RPMI8226 (cell line): ENCODE measurements at places on chromosomes 11 and 22.

DNA sequence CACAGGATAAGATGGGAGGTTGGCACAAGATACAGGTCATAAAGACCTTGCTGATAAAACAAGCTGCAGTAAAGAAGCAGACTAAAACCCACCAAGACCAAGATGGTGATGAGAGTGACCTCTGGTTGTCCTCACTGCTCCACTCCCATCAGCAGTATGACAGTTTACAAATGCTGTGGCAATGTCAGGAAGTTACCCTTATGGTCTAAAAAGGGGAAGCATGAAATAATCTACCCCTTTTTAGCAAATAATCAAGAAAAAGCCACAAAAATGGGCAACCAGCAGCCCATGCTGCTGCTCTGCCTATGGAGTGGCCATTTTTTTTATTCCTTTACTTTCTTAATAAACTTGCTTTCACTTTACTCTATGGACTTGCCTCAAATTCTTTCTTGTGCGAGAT lies 8.7 kb upstream of the PIWIL4 start:
- DNase-seq, result no peak

DNA sequence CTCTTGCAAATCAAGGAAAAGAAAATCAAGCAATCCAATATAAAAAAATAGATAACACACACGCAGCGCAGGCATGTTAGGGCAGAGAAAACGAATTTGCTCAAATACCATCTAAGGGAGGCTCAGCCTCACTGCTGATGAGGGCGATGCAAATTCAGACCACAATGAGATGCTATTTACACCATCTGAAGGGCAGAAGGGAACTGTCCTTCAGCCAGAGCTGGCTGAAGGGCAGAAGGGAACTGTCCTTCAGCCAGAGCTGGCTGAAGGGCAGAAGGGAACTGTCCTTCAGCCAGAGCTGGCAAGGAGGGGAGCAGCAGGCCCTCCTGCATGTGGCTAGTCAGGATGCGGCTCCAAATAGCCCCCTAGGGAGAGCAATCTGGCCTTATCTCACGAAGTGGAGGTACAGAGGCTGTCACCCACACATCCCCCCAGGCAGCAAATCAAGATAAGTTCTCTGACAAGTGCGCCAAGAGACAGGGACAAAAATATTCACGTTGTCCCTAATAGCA lies 7.6 kb upstream of the SLC39A13 start:
- peak; percentile 25 for DNase-seq

DNA sequence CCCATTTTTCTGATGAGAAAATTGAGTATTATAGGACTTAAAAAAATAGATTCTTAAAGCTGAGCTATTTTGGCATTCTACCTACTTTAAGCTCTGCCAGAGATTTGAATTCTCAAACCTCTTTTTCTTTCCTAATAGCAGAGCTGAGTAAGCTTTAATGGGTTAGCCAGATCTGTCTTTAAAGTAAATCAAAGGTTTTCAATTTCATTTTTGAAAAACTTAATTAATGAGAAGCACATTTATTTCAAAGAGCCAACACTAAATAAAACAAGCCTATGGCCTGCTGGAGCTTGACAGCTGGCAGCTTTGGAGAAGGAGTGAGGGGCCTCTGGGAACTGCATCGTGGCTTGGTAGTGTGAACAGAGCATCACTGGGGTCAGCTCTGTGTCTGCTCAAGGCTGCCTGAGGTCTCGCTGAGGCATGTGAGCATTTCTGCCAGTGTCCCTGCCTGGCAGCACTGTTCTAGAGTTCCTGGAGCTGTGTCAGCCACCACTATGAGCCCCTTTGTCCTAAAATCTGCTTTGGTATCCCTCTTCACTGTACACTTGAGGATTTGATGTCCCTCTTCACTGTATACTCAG lies 50.4 kb upstream of the PRSS23 start:
- no peak for DNase-seq

DNA sequence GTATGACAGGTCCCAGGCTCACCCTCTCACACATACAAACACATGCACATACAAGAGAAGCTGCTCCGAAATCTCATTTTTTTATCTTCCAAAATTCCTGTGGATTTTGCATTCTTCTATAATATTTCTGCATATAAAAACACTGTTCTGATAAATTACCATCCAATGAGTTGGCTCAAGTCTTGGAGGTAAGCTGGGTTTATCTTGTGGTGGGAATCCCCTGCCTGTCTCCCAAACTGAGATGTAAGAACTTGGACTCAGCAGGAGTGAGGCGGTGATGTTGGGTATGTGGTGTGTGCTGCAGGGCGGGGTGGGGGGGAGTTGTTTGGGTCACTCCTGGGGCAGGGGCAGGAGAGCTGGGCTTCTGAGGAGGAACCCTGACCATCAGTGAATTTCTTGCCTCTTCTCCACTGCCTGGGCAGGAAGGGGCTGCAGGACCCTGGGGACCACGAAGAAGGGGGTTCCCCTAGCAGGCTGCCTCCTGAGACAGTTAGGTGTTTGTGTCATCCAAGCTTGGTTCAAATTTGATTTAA lies 6.8 kb upstream of the P2RY6 start:
- no peak for DNase-seq

- DNase-seq, result no peak
Observed at GRCh38 chr22:33160525-33160924, 102.3 kb upstream of the SYN3 start.

DNA sequence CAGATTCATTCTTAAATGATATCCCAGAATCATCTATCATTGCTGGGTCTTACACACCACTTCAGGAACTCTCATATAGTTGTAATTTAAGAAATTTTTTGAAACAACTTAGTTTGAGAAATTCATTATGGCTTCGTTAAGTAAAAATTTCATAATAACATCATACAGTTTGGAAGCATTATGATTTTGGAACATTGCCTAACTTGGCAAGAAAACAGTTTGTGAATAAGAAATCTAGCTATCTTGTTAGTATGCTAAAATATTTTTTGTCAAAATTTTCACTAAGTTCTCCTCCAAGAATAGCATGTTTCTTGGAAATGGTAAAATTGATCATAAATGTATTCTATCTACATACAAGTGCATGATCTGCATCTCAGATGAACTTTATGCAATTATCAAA lies 217.7 kb downstream of the CNTN5 start:
- DNase-seq, result no peak

GRCh38 chr11:64482588-64482987 lies 108.4 kb upstream of the SLC22A12 start:
- DNase-seq, result no peak

DNA sequence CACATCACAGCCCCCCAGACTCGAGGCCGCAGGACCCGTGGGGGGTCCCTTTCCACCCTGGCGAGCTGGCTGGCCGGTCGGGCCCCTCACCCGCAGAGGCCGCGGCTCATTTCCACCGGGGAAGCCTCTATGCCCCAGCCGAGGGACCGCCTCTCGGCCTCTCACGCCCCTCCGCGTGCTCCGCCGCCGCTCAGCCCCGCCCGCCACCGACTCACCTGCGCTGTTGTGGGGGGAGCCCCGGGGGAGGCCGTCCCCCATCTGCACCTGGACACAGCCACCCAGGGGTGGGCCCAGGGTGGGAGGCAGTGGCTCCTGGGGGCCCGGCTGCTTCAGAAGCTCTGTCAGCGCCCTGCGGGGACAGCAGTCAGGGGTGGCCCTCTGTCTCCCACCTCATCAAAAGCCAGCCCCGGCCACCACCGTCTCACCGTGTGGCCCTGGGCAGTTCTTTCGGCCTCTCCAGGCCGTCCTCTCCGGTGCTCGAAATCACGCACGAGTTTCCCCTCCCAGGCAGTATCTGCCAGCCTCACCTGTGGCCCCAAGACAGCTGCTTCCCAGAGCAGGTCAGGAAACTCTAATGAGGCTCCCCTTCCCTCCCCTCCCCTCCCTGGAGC lies 3.8 kb downstream of the SHISA8 start:
- DNase-seq, result no peak

DNA sequence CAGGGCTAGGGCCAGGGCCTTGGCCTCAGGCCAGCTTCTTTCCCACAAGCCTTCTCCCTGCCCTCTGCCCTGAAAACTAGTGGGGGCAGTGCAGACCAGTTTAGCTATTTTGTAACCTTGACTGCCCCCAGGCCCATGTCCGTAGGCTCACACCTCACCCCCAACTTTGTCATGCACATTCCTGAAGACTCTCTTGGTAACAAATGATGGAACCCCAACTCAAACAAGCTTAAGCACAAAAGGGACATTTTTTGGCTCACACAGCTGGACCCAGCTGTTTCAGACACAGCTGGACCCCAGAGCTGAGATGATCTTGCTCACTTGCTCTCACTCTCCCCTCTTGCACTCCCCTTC lies 46.6 kb downstream of the KCNQ1OT1 start:
- no peak for DNase-seq

- DNase-seq, result no peak
Observed at GRCh38 chr11:27057091-27057780, 16.6 kb downstream of the BBOX1 start.

DNA sequence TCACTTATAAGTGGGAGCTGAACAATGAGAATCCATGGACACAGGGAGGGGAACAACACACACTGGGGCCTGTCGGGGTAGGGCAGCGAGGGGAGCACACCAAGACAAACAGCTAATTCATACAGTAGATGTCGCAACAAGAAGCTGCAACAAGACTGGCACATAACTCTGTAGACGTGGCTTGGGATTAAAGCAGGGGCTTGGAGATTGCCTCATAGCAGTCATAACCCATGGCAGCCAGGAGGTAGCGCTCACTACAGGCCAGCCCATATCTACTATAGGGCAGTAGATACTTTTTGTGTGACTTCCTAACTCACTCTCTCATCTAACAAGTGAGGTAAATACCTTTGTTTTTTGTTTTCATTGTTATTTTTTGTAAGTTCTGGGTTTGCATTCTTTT lies 1.7 kb upstream of the OR9G4 start:
- DNase-seq, result no peak

DNA sequence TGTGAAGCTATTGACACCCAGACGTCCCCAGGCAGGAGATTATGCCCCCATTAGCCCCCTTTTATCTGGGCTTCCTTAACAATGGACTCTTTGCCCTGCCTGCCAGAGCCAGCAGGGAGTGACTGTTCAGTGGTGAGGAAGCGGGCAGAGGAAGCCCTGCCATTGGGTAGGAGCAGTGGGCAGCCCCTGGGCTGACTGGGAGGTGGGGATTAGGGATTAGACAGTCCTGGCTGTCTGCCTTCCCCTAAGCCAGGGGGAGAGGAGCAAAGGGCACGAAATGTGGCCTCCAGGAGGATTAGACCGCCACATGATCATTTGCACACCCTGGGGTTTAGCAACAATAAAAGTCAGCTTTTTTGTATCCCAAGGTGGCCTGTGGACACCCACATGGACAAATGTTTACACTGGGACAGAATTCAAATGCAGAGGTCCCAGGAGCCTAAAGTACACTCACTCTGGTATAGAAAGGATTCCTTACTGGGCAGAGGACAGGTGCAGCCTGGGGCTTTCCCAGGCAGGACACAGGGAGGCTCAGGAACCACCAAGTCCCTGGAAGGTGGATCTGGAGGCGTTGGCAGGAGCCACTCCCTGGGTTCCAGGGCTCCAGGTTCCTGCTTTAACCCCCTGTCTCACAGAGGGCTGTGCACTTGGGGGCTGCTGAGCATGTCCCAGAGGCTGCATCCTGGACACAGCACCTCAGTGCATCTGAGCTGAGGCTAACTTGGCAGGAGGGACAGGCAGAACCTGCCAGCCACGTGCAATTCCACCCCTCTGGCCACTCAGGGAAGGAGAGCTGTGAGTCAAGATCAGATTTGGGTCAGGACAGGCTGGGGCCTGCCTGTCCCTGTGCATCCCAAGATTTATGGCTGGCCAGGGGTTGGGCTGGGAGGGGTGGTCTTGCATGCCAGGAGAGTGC lies 2.1 kb downstream of the PNPLA3 start:
- DNase-seq, result no peak

DNA sequence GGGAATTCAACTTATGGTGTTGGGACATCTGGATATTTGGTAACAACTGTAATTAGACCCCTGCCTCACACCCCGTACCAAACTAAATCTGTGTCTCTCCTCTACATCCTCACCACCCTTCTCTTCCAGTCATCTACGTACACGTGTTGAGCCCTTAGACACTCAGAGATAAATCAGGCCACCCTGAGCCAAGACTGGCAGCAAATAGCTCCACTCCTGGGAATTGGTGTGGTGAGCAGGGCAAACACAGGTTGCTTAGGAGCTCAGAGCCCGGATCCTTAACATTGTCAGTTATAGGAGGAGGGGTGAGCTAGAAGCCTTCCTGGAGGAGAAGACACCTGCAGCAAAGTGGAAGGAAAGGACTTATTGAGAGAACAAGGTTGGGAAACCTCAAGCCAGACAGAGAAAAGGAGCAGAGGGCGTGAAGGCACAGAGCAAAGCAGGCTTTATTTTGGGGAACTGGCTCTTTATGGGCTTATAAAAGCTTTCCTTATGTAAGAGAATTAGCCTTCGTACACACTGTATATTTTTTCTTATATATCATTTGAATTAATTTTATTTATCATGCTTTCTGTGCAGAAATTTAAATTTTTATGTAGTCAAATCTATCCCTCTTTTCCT lies 36.9 kb upstream of the KLHL35 start:
- no peak for DNase-seq

- DNase-seq, result no peak
Observed at GRCh38 chr11:119593346-119593745, 135.7 kb downstream of the NECTIN1 start.

DNA sequence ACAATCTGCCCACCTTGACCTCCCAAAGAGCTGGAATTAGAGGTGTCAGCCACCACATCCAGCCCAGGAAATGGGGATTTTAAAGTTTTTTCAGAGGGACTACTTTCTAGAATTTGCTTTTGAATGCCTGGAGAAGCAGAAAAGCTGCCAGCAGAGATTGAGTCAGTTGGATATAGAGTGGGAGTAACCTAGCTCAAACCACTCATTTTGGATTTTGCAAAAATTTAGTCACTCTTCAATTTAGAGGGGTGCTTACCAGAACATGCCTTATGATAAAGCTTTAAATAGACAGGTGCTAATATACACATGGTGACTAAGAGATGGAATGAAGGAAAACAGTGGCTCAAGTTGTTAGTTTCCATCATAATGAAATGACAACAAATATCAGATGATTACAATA lies 26.5 kb upstream of the PSMA1 start:
- no peak for DNase-seq

DNA sequence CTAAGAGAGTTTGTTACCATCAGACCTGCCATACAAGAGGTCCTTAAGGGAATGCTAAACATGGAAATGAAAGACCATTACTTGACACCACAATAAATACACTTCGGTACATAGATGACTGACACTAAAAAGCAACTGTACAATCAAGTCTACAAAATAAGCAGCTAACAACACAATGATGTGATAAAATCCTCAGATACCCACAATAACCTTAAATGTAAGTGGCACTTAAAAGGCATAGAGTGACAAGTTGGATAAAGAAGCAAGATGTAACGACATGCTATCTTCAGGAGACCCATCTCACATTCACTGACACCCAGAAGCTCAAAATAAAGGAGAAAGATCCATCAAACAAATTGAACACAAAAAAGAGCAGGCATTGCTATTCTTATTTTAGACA lies 107.6 kb downstream of the LRRC4C start:
- DNase-seq, result no peak
